ENCODE measurements at places on chromosomes 4 and X.

DNA sequence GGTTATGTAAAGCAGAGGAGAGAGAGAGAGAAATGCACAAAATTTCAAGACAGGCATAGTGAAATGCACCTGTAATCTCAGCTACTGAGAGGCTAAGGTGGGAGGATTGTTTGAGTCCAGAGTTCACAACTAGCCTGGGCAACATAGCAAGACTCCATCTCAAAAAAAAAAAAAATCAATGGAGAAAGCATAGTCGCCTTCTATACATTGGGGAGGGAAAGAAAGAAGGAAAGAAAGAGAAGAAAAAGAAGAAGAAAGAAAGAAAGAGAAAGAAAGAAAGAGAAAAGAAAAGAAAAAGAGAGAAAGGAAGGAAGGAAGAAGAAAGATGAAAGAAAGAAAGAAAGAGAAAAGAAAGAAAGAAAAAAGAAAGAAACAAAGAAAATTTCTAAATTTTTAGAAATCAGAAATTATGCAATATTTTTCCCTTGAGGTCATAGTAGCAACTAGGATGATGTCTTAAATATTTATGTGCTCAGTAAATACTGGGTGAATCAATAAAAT lies 53.4 kb downstream of the DKK2 start:
- no peak for DNase-seq

DNA sequence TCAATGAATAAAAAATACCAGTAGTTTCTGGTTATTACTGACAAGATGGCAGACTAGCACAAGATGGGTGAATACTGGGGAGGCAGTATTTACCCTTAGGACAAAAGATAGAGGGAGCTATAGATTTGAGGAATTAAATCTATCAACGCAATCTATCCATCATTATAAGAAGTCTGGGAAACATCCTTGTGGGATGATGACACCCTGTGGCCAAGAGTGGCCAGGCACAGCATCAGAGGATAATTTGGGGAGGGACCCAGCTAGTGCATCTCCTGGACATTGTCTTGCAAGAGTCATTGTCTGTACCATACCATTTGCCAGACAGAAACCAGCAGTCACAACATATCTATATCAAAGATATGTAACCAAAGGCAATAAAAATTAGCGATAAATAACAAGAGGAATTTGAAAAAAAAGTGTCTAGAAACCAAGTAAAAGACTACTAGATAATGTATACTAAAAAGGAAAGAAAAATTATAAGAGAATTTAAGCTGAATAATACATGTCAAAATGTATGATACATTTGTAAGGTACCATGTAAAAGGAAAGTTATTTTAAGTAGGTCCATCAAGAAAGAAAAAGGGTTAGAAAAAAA lies 22.9 kb downstream of the KCTD8 start:
- no peak for DNase-seq

GRCh38 chrX:22629105-22629725 lies 356.5 kb downstream of the CBLL2 start:
- no peak for DNase-seq

DNA sequence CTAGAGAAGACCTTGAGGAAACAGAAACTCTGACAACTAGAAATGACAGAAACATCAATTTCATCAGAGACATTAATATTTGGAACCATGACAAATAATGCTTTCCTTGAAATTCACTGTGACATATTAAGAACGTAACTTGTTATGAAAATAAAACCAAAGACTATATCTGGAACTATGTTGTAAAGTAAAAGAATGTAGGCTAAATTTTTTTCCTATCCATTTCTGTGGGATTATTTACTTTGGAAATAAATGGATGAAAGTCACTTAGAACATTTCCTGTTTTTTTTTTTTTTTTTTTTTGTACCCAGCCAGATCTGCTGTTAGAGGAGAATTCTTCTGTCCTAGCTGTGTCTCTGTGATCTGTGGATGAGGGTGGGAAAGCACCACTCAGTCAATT lies 255.9 kb downstream of the SPRY1 start:
- no peak for DNase-seq

DNA sequence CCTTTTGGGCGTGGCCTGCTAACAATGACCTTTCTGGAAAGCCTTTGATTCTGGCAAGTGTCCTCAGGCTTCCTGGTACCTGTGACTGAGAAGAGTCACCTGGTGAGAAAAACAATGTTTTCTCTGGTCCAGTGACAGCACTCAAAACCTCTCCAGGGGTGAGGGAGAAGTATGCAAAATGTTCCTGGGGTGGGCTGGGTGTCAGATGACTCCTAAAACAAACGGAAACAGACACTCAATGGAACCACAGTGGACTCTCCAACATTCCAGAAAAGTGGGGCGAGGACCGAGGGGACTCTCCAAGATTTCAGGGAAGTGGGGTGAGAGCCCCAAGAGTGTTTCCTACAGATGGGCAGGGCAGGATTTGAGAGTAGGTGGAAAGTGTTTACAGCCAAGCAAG lies 69.5 kb downstream of the ANAPC4 start:
- no peak for DNase-seq

DNA sequence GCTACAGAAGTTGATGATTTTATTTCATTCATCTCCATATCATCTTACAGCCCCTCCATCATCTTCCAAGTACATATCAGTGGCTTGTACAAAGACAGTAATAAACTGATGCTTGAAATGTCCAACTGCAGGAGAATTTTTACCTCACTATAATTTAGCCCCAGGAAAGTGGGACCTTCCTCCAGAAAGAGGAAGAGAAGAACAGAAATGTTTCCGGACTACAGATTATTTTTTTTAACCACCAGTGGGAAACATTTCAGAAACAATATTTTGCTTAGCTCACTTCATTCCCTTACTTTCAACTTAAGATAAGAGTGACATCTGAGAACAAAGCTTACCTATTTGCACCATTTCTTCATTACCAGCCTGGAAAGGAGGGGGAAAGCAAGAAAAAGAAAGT lies 2.0 kb downstream of the ADAMTS3 start:
- no peak for DNase-seq

DNA sequence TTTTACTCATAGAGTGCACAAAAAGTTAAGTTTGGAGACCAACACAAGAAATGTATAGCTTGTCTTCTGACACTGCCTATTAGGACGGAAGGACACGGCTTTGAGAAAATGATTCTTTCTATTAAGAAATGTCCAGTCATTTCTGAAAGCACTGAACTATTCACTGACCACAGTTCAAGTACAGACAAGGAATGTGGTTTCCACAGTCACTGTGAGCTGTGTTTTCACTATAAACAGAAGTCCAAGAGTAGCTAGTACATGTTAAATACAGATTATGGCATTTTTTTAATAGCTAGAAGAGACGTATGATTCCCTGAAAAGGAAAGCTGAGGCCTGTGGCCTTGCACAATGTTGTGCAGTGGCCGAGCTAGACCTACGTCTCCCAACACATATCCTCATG lies 115.1 kb upstream of the GPM6A start:
- DNase-seq, result no peak

- no peak for DNase-seq
Measured at GRCh38 chrX:17081511-17081910, 135.1 kb downstream of the REPS2 start.

GRCh38 chr4:111230265-111230664 lies 607.4 kb upstream of the PITX2 start:
- no peak for DNase-seq

GRCh38 chrX:53078943-53079342 lies 3.2 kb upstream of the TSPYL2 start:
- DNase-seq, result no peak

GRCh38 chrX:12657881-12658280 lies 133.3 kb upstream of the PRPS2 start:
- no peak for DNase-seq

DNA sequence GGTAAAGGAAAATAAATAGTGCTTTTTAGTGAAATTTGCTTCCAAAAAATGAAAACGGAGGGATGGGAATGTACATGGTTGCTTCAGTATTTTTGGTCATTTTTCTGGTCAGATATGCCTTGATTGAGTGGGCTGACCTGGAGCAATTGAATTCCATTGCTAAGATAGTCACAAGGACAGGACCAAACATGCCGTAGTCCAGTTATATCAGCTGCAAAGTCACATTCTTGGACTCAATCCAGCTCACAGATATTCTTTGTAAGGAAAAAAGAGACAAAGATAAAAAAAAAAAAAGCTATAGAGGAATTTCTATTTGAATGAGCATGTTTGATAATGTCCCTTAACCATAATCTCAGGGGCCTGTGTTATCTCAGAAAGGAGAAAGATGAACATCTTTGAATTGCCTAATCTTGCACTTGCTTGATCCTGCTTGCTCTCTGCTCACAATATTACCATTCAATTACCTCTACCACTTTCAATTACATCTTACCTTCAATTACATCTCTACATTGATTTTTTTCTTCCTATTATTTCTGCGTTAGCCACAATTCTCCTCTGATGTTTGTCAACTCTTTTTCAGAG lies 75.4 kb upstream of the PACRGL start:
- no peak for DNase-seq

- DNase-seq, result no peak
Measured at GRCh38 chr4:183470821-183471220, 26.4 kb downstream of the CDKN2AIP start.

GRCh38 chr4:67869580-67870190 lies 14.1 kb downstream of the TMPRSS11D start:
- no peak for DNase-seq

- no peak for DNase-seq
Measured at GRCh38 chr4:52423967-52424366, 235.1 kb downstream of the USP46 start.

DNA sequence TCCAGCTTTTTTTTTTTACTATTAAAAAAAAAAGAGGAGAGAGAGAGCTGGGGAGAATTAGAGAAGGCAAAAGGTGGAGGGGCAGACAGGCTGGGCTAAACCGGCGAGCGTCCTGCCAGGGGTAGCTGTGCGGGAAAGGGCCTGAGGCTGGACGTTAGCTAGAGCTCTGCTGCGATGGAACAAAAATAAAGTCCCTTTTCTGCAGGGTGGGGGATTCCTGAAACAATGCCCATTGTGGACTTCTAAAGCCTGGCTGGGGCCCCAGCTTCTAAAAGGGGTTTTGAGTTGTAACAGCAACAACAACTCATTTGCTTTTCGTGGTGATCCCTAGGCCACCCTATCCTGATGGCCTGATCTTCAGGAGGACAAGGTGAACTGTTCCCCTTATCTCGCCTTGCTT lies 311.7 kb downstream of the FBXW7 start:
- no peak for DNase-seq

DNA sequence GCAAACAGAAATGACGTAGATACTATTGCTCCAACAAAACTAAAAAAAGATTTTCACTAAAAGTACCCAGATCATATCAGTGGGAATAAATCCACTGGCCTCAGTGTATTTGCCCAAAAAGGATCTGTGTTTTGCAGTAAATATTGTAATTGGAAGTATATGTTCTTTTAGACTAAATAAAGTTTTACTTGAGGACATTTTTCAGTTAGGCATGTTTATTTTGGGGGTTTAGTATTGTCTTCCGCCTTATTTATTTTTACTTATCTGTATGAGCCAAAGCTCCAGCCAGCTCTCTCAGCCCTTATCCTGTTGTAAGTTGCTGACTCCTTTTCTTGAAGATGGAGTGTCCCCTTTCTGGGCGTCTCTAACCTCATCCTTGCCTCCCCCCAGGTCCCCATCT lies 49.8 kb downstream of the PTTG2 start:
- DNase-seq, result no peak

DNA sequence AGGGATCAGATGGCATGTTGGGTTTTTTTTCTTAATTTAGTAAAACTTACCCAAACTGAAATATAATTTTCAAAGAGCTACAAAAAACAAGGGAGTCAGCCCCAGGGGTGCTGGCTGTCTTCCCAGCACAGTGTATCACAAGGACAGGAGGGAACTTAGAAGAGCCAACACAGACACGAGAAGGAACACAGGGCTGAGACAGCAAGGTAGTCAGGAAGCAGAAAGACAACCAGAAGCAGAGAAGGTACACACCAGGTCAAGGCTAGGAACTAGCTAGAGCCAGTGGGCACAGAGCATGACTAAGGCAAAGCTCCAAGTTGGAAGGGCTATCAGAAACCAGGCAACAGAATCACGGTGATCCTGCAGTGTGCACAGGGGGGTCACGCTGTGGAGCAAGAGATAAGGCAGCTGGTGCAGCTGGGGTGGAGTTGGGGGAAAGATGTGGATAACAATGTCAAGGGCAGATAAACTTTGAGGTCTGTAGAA lies 168.7 kb downstream of the NR3C2 start:
- no peak for DNase-seq

DNA sequence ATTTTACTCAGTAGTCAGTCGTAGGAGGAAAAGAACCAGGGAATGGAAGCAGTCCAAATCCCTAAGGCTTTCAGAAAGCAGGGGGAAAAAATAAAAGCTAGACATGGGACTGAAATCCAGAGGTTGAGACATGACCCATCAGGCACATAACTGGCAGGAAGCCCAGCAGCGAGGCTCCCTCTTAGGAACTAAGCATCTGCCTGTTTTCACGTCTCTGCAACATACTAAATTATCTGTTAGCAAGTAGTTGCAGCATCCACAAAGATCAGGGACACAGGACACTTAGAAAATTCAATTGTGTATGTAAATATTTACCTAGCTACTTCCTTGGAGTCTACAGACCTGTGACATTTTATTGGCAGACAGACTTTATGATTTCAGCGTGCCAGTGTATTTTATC lies 118.0 kb upstream of the EDNRA start:
- no peak for DNase-seq

GRCh38 chr4:100208459-100208858 lies 18.2 kb upstream of the DDIT4L start:
- no peak for DNase-seq

- DNase-seq, result no peak
Measured at GRCh38 chr4:211033-211511, 86.8 kb downstream of the ZNF718 start.

DNA sequence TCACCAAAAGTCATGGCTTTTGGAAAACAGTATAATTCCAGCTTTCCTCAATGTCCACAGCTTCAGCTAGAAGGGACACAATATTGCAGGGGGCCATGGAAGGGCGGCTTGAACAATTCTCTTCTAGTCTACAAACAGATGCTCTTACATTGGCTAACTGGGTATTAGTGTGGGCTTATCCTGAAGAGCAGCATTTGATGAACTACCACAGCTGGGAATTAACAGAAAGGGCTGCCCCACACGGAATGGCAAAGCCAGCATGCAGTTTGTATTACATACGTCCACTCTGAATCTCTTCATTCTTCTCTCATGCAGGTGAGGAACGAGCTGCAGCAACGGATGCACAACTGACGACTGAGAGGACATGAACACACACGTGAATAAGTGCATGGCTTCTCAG lies 13.0 kb upstream of the PDCL2 start:
- DNase-seq, result no peak

- no peak for DNase-seq
Measured at GRCh38 chrX:48592971-48593370, 4.3 kb upstream of the WDR13 start.

DNA sequence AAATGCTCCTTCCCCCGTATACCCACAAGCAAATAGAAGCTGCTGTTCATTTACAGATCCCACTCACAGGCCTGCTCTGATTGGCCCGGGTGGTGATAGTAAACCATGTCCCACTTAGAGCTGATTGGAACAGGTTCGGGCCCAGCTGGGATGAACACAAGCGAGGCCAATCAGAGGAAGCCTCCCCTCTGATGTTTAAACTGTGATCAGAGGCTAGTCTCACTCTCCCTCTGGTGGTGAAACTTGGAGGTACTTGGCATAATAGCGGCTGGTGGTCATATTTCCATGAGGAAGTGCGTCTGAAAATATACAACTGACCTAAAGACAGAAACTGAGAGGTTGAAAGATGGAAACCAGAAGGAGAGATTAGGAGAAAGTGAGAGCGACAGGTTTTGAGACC lies 51.5 kb upstream of the TRPC3 start:
- DNase-seq, result peak; percentile 15

Data from GDM1 (cell line).